ENCODE measurements at places on chromosomes 16 and 17. TPM values are rescaled to one million over a fixed set of nuclear protein-coding genes. Genes with fewer than 3 reads are reported as not detected.

The STX1B gene
- total RNA-seq, result 3.9 TPM

The CBFB gene
- total RNA-seq, result 48.0 TPM

DNA sequence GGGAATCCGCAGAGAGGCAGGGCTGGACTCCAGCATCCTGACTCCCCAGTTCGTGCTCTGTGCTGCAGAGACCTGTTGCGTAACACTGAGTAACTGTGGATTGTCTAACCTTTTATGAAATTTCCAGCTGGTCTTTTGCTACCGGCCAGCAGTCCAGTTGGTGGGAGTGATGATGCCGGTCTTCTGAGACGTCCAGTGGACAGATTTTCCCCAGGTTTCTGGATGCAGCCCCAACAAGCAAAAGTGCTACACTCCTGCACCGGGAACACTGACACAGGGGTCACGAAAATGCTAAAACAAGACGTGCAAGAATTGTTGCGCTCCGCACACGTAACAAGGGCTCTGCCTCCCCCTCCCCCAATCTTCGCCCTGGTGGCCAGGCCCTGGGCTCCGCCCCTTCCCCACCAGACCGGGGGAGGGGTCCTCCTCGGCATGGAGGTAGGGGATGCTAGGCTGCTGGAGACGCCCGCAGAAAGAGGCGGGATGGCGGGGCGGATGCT is 701 bp upstream of the MRC2 start:
- peak; percentile 90 for DNase-seq

- DNase-seq, result no peak
These were observed 59.9 kb upstream of the CRISPLD2 start for GRCh38 chr16:84759906-84760305.

GRCh38 chr16:84476401-84476800 is 28.1 kb downstream of the MEAK7 start:
- DNase-seq, result no peak

The LITAFD gene
- not detected for total RNA-seq

DNA sequence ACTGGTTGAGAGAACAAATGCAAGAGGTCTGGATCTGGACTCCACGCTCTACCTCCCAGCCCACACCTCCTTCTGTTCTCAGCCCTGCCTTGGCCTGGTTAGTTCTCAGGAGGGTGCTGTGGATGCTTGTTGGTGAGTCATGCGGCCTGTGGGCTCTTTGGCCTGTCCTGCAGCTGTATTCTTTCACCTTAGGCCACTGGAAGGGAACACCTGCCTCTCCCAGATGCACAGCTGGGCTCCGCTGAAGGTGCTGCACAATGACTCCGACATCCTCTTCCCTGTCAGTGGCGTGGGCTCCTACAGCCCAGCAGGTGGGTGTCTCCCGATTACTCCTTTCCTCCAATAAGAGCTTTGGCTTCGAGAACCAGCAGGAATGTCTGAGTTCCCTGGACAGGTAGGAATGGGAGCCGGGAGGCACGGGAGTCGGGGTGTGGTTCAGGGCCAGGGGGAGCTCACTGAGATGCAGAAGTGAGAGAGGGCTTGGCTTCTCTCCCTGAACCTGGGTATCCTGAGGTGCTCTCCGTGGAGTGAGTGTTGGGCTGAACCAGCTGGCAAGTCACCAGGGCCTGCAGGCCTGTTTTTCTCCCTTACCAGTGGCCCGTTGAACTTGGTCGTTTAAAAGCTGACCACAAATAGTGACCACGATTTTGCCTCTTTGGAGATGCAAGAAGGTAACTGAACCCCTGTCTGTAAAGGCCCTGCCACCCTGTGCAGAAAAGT is 85.0 kb downstream of the SNX29 start:
- peak; percentile 36 for DNase-seq

DNA sequence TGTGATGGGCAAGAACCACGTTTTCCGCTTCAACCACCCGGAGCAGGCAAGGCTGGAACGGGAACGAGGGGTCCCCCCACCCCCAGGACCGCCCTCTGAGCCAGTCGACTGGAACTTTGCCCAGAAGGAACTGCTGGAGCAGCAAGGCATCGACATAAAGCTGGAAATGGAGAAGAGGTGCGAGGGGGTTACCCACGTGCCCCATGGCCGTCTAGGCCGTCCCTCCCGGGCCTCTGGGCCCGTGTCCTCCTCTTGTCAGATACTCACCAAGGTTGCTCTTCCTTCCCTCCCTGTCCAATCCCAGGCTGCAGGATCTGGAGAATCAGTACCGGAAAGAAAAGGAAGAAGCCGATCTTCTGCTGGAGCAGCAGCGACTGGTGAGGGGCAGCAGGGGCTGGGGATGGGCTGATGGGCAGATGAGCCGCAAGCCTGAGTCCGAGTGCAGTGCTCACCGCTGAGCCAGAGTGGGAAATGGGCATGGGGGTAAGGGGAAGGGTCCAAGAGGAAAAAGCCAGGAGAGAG is 14.7 kb downstream of the SLC52A1 start:
- no peak for DNase-seq

- peak; percentile 74 for DNase-seq
These were observed 191.0 kb downstream of the PRKCA start for GRCh38 chr17:66493283-66494019.

The HSD17B1 gene
- 0.56 TPM for total RNA-seq

DNA sequence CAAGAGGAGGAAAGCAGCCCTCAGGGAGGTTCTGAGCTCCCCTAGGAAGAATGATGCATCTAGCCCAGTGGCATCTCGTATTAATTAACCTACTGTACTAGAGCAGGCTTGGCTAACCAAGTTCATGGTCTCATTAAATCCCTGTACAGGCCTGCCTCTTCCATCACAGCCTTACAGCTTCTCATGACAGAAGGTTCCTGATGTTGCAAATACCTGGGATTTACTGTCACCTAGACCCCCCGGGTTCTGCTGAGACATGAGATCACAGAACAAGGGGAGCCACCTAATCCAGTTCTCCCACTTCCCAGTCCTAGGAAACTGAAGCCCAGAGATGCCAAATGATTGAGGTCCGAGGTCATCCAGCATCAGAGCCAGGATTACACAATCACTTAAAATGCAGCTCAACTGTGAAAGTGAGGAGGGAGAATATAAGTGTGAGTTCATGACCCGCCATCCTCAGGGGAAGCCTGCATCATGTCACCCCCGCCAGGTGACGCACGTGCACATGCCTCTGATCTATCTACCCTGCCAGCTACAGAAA is 23.9 kb downstream of the ACLY start:
- peak; percentile 90 for DNase-seq

DNA sequence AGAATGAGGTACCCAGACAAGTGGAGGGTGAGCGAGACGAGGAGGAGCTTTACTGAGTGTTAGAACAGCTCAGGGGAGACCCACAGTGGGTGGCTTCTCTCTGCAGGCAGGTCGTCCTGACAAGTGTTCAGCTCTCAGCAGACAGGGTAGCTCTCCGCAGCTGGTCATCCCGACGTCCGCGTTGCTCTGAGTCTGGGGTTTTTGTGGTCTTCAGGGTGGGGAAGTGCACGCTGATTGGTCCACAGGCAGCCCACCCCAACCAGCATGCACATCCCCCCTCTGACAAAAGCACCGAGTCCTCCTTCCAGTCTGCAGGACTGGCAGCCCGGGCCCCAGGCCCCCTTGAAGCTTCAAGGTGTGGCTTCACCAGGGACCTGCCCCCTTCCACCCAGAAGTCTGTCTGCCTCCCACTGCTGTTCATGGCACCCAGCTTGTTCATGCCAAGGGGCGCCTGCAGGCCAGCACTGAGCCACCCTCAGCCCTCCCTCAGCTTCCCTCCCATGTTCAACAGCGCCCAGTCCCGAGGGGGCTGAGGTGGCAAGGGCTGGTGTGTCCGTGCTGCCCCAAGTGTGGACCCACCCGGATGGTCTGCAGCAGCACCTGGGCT is 19.9 kb upstream of the WDR45B start:
- no peak for DNase-seq

The HSF5 gene
- total RNA-seq, result not detected

The PRDM7 gene
- not detected for total RNA-seq

DNA sequence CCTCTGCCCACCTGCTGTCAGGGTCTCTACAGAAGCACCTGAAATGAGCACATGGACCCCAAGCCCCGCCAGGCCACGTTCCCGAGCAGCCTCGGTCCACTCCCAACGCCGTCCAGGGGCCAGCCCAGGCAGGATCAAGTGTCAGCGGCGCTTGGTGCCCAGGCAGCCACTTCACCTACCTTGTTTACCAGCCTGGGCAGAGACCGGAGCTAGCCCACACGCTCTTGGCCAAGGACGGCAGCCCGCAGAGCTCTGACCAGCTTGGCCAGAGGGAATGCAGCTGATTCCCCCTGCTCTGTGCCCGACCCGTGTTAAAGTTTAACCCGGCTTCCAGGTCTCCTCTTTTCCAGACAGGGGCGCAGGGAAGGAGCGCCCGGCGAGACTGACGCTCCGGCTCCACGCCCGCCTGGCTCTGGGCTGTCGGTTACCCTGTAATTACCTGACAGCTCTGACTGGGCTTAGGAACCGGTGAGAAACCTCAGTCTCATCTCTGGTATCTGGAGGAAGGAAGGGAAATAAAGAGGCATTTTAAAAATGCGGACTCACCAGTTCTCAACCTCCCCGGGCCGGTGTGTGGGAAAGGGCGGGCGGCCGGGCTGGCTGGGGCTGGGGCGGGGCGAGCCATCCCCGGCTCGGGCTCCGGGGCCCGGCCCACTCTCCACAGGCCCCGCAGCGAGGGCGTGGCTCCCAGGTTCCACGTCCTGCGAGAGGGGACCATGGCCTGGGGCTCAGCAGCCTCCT is 4.6 kb downstream of the KIFC3 start:
- DNase-seq, result no peak

DNA sequence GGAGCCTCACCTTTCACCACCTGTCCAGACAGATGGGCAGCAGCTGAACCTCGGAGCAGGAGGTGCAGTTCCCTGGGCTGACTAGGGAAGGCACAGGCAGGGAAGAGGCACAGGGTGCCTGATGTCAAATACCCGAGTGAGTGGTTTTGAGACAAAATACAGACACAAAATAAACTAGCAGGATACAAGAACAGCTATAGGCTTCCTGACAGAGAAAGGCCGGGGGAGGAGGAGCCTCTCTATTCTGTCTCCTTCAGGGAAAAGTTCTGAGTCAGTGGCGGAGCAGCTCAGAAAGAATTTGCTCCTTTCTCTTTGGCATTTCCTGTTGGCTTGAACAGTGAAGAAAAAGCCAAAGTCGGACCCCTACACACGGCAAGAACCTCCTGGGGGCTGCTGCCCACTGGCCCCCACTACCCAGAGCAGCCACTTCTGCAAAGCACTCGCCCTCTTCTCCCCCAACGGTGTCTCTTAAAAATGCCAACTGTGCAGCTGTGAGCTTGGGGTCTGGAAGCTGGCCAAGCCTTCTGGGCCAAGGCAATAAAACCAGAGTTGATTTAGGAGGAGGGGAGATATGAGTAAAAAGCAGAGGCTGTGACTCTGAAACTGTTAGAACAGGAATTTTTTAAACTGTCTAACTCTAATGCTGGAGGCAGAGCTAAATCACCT is 14.4 kb upstream of the FAAP100 start:
- peak; percentile 93 for DNase-seq

- DNase-seq, result no peak
These were observed 243.9 kb upstream of the TBX2 start for GRCh38 chr17:61155590-61156237.

- DNase-seq, result no peak
These were observed 246.1 kb downstream of the HS3ST3B1 start for GRCh38 chr17:14547016-14547415.

DNA sequence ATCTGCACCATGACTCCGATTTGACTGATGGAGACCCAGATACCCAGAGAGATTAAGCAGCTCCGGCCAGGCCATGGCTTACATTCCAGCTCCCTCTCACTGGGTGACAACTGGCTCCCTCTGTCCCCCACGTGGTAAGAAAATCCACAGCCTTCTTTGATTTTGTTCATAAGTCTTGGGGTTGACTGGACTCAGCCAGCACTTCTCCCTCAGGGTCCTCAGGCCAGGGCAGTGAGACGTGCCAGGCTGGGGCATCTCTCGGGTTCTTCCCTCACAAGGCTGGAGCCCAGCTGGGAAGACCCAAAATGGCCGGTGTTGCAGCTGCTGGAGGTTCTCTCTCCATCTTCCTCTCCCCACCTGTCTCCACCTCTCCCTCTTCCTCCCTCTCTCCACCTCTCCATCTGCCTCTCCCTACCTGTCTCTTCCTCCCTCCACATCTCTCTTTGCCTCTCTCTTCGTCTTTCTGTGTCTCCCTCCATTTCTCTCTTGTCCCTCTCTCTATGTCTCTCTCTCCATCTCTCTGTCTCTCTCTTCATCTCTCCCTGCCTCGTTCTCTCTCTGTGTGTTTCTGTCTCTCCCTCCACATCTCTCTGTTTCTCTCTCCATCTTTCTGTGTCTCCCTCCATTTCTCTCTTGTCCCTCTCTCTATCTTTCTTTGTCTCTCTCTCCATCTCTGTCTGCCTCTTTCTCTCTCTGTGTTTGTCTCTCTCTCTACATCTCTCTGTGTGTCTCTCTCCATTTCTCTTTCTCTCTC is 105.3 kb downstream of the FOXL1 start:
- DNase-seq, result no peak

The EVPL gene
- not detected for total RNA-seq

DNA sequence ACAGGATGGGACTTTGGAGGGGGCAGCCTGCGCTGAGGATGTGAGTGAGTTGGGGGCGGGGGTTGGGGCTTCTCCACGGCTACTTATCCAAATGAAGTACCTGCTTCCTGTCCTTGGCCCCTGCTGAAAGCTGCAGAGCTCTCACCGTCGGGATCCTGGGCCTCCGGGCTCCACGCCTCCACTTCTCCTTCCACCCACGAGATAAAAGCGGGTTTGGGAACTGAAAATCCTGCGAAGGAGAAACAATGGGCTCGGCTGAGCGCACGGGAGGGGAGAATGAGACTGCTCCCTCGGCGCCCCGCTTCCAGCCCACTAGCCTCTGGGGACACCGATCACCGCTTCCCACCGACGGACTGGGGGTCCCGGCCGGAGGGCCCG is 486 bp downstream of the ZNF785 start:
- no peak for DNase-seq

The MMP25 gene
- not detected for total RNA-seq

The TBC1D3H gene
- total RNA-seq, result not detected

DNA sequence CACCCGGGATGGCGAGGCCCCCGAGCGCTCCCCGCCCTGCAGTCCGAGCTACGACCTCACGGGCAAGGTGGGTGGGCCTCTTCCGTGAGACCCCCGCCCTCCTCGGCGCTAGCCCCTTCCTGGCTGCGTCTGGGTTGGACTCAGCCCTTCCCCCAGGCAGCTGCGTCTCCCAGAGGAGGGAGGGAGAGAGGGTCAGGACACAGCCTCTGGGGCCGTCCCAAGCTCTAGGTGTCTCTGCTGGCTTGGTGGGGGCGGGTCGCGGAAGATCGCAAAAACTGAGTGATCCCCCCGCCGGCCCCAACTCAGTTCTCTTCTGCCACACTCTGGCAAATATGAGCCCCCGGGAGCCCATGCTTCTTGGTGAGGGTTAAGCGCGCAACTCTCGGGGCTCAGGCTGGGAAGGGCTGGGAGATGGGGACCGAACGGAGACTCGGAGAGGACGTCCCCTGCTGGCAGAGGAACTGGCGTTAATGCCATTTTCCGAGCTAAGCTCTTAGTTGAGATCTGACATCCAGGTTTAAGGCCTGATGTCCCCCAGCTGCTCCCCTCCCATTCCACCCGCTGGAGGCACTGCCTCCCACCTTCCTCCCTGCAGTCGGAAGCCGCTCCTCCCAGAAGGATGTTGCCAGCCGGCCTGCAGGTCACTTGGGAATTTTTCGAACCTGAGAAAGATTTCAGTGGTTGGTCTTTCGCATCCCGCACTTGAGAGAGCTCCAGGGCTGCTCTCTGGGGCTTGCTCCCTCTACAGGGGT is 419 bp downstream of the RAB37 start:
- DNase-seq, result no peak

- no peak for DNase-seq
These were observed 320.7 kb downstream of the SEC14L1 start for GRCh38 chr17:77461277-77462057.
